Left colon (tissue), 2 donors: ENCODE measurements at places on chromosomes 11 and 22. TPM values are rescaled to one million over a fixed set of nuclear protein-coding genes. Genes with fewer than 3 reads are reported as not detected.
A peak's percentile ranks its signal among the peaks of the same experiment; 100 is the strongest.

DNA sequence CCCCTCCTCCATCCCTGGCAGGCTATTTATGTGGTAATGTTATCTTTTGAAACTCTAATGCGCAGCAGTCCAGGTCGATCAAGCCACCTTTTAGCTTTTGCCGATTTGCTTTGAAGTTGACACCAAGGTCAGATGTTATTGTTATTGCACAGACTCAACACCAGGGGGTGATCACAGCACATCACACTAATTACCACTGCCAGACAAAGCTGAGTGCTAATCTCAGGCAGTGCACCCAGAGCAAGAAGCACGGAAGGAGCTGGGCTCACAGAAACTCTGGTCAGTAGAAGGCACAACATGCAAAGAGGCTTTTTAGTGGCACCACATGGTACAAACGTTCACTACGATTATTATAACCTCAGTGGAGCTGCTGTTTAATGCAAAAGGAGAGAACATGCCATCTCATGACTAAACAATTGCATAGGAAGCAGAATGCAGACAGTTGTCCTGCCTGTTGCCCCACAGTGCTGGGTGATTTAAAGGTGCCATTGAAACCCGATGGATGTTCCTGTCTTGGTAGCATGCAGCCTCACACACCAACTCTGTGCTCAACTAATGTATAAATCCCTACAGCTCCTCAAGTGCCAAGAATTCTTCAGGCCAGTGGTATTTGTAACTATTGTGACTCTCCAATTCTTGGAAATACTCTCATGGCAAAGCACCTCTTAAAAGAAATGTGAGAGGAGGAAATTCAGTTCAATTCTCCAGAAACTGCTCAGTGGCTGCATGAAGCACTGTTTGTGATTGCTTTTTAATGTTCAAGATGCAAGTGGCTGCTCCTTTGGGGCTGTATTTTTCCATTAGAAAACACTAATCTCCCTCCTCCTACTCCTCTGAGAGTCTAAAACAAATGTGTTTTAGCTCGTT, 353.9 kb upstream of the DDI1 start:
- DNase-seq = peak; percentile 39

The ARHGAP32 gene
- 56.1 TPM for total RNA-seq

GRCh38 chr11:111528557-111528956, 12.0 kb upstream of the LAYN start:
- DNase-seq = no peak

The IFTAP gene
- 7.8 TPM for total RNA-seq

The NDUFV1 gene
- total RNA-seq = 292 TPM

The CSNK2A3 gene
- total RNA-seq = 0.59 TPM

The SLC5A1 gene
- total RNA-seq = 48.3 TPM

The CCDC134 gene
- 8.8 TPM for total RNA-seq

GRCh38 chr11:25535467-25536272, 796.3 kb upstream of the ANO3 start:
- DNase-seq = no peak

DNA sequence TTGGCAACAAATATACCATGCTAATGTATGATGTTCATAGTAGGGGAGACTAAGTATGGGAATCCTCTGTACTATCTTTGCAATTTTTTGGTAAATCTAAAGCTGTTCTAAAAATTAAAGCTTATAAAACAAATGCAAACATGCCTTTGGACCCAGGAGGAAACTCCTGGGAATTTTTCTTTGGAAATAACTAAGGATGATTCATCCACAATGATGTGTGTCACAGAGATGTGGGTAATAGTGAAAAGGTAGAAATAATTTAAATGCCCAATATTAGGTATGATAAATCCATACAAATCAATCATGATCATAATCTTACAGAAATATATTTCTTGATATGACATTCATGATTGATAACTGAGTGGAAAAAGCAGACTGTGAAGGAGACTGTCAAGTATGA, 135.8 kb downstream of the TRIM44 start:
- no peak for DNase-seq

The FOSL1 gene
- 1.1 TPM for total RNA-seq

GRCh38 chr11:24206511-24206910, 290.3 kb upstream of the LUZP2 start:
- no peak for DNase-seq

- DNase-seq = no peak
These were observed 1423.9 kb downstream of the BRD1 start for GRCh38 chr22:48403521-48404403.

- no peak for DNase-seq
These were observed 43.7 kb downstream of the OR8B12 start for GRCh38 chr11:124499711-124500110.

- no peak for DNase-seq
These were observed 13.9 kb upstream of the MYO18B start for GRCh38 chr22:25728071-25728470.

GRCh38 chr22:46563381-46564083, 26.1 kb upstream of the CELSR1 start:
- peak; percentile 82 for DNase-seq

DNA sequence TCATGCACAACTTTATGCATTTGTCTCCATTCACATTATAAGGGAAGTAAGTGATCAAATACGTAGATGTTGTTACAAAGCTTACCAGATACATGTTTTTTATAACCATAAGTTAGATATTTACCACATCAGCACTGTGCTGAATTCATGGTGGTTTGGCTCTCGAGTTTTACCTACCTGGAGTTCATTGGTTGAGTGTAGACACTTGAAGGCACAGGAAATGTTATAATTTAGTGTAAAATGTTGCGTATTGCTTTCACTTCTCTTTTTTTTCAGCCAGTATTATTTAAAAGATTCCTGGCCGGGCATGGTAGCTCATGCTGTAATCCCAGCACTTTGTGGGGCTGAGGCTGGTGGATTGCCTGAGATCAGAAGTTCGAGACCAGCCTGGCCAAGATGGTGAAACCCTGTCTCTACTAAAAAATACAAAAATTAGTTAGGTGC, 53.1 kb upstream of the GRK2 start:
- DNase-seq = no peak

DNA sequence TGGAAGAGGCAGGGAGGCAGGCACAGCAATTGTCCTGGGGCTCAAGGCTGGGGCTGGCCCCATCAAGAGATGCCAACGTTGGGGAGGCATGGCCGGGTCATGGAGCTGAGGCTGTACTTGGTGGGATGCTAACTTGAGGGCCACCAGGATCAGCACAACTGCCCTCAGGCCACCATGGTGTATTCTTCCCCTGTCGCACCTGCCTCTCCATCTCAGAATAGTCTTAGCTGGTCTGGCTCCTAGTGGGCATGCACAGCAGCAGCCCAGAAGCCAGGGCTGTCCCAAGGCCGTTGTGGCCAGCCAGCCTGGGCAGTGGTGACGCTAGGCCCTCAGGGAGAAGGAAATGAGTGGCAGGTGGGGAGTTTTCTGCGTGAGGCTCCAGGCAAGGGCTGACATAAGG, 91.3 kb downstream of the DHCR7 start:
- DNase-seq = no peak

The PYGM gene
- 0.67 TPM for total RNA-seq

DNA sequence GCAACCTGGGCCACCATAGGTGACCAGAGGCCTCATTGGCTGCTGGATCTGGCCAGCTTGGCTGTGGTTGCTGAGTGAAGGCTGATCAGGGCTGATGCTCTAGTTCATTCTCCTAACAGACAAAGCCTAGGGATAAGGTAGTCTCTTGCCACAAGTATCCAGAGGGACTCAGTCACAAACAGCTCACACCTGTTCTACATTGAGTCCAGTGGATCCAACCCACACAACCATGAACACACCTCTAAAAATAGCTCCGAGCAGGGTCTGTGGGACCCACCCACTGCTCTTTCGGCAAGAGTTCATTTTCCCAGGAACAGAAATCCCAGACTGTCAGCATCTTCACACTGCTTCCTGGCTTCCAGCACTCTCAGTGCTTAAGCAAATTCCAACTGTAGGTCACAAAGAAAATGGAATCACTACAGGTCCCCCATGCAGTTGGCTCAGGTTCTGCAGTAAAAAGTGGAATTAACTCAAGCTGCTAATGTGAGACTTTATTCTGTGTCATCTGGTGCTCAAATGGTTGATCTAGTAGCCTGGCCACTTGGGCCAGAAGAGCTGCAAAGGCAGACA, 67.3 kb downstream of the PPFIBP2 start:
- DNase-seq = no peak

DNA sequence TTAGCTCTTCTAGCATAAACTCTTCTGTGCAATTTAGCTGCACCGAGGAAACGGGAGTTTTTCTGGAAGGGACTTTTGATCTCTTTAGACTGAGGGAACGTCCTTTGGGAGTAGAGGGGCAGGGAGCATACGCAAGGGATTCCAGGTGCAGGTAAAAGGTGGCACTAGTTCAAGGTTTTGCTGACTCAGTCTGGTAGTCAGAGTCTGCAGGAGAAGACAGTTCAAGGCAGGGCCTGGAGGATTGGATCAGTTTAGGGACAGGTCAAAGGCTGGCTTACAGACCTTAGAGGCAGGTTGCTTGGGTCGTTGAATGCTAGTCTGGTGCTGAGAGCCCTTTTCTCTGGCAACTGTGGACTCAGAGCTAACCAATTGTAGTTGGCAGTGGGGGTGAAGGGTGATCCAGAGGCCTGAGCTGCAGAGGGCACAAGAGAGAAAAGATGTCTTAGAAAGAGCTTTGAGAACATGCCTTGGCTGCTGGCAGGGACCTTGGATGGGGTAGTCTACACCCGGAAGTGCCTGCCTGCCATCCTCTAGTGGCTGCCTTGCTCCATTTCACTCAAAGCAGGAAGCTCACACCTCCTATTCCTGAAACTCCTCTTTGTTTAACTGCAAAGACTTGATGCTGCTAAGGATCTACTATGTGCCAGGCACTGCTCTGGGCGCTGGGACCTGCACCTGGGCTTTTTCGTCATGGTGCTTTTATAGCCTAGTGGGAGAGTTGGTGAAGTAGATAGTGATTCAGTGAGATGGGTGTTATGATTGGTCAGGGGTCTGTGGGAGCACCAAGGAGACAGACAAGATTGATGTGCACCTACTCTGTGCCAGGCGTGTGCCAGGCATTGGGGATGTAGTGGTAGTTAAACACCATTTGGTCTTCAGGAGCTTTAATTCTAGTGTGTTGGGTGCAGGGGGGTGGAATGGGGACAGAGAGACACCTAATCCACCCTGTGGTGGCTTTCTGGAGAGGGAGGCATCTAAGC, 17.1 kb downstream of the MIAT start:
- no peak for DNase-seq

GRCh38 chr22:31398231-31398630, 1.2 kb upstream of the DRG1 start:
- no peak for DNase-seq

The GNB1L gene
- 4.6 TPM for total RNA-seq

GRCh38 chr11:1127664-1128162, 30.0 kb upstream of the MUC5AC start:
- DNase-seq = no peak

The OR52E4 gene
- not detected for total RNA-seq

The PARVG gene
- total RNA-seq = 8.4 TPM

- no peak for DNase-seq
These were observed 1223.9 kb downstream of the BRD1 start for GRCh38 chr22:48603621-48604320.

GRCh38 chr11:41245704-41246398, 213.6 kb downstream of the LRRC4C start:
- no peak for DNase-seq

The NCR3LG1 gene
- 16.5 TPM for total RNA-seq

GRCh38 chr22:19062139-19062942, 59.9 kb downstream of the DGCR2 start:
- DNase-seq = no peak
